ENCODE measurements at places on chromosomes 7 and 10.

GRCh38 chr7:117157241-117158209, 165.3 kb downstream of the WNT2 start:
- peak; percentile 53 for DNase-seq

DNA sequence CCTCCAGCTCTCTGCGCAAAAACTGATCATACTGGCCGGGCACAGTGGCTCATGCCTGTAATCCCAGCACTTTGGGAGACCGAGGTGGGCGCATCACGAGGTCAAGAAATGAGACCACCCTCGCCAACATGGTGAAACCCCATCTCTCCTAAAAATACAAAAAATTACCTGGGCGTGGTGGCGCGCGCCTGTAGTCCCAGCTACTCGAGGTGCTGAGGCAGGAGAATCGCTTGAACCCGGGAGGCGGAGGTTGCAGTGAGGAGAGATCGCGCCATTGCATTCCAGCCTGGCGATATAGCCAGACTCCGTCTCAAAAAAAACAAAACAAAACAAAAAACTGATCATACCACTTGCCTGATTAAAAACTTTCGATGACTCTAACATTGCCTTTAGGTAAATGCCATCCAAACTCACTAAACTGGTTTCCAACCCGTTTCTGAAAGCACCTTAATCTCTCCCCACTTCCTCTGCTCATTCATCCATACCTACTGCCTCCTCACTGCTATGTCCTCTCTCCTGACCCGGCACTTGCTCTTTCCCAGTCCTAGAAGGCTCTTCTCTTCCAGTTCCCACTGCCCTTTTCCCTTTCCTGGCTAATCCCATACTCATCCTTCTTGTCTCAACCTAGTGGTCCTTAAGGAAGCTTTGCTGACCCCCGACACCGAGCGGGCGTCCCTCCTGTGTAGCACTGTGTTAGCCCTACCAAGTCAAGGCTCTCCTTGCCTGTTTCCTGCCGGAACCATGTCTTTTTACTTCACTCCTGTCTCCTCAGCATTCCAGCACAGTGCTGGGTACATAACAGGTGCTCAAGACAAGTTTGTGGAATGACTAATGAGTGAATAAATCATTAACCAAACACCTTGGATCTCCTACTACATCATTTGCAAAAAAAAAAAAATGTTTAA, 686 bp upstream of the MIOS start:
- no peak for DNase-seq

- DNase-seq, result no peak
Measured at GRCh38 chr7:134732728-134733127, 46.7 kb upstream of the CALD1 start.

DNA sequence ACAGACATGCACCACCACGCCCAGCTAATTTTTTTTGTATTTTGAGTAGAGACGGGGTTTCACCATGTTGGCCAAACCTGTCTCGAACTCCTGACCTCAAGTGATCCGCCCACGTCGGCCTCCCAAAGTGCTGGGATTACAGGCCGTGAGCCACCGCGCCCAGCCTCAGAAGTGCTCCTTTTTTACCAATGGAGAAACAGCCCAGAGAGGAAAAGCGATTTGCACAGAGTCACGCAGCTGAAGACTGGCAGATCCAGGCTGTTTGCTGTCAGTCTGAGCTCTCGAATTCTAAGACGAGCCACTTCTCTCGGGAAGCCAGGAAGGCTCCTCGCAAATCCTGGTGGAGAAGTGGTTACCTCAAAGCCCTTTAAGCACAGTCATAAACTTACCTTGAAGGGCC, 57.4 kb upstream of the SDK1 start:
- DNase-seq, result no peak

DNA sequence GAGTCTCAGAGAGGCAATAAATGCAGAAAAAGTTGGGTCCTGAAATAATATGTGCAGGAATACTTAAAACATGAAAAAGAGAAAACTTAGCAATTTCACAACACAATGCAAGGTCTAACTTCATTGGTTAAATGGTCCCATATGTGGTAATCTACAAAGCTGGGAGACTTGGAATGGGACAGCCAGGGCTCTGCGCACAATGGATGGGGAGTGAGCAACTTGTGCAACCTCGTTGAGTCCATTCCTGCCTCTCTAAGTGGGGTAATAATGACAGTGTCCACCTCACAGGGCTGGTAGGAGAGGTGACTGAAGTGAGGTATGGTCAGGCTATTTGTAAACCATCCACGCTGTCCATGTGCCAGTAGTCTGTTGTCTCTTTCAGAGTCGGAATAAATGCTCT, 11.8 kb upstream of the EMX2 start:
- no peak for DNase-seq

DNA sequence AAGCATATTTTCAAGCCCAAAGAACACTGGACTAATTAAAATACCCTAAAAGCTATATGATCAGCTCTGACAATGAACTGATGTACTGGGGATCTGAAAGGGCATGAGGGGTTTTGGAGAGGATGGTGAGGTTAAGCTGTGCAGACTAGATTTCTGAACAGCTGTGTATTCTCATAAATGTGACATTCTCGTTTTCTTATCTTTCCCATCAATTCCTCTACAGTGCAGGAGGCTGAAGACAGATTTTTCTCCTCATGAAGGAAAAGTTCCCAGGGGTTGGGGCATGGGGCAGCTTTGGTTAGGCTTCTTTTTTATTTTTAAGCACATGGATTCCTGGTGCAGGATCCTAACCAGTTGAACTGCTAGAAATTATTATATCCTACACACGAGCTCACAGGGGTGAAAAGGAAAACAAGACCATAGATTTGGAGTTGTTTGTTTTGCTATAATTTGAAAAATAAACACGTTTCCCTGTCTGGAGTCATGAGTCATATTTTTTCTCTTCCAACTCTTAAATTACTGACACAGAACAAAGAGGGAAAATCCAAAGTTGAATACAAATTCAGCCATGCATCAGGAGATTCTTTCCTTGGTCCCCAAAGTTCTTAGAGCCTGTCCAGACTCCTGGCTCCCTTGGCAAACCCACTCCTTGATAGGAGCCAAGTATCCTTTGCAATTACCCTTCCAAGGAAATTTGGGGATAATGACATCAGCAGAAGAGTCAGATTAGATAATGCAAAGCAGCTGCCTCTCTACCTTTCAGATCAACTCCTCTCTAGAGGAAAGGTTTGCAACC, 147.7 kb upstream of the NPVF start:
- DNase-seq, result no peak

DNA sequence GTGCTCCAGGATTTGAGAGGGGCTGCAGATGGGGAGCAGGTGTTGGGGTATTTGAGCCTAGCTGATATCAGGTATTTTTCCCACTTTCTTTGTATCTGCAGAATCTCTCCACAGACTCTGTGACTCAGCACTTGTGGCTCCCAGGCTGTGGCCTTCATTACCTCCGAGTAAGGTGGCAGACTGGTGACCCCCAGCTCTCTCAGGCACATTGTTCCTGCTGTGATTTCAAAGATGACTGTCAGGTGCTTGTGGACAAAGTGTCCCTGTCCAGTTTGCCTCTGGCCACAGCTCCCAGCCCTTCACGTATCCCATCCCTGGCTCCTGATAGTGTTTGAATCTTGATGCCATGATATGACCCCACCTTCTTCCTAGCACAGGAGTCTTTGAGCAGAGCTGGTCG, 396.8 kb upstream of the PODXL start:
- no peak for DNase-seq

DNA sequence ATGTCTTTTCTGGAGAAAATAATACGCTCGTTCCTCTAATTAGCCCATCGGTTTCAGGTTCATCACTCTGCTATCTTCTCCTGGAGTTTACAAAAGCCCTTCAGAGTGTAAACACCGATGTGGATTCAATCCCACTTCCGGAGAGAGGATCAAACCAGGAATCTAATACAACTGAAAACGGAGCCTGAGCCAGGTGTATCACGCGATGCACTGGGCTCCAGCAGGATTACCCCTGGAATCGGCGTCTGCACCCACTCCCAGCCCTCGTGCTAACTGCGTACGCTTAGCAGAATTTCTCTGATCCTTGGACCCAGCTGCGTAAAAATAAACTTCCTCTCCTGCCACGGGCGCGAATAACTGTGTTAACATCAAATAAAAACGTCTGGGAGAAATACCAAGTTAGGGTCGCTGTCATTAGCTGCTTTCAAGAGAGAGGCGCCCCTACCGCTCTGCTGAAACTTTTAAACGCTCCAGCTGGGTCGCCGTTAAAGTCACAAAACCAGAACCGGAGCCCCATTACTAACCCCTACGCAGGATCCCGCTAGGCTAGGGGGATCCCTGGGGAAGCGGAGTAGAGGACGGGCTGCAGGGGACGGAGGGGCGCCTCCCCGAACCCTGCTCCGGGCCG, 502 bp downstream of the ZNF3 start:
- no peak for DNase-seq

DNA sequence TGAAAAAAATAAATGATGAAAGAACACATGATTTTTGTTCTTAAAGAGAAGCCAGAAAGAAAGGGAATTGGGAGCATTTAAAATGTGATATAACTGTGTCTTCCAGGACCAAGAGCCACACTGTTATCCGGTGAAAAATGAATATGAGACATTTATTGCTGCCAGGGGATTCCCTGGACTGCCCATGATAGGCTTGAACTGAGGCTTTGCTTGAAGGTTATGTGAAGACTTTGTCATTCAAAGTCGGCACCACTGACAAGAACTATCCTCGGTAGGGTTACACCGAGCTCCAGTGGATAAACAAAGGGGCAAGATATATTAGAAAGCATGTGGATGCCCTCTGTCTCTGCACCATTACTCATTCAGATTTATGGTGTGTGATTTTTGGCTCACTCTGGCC, 125.4 kb upstream of the MINDY3 start:
- no peak for DNase-seq

- DNase-seq, result no peak
Measured at GRCh38 chr10:17444388-17444714, 10.0 kb downstream of the ST8SIA6 start.

DNA sequence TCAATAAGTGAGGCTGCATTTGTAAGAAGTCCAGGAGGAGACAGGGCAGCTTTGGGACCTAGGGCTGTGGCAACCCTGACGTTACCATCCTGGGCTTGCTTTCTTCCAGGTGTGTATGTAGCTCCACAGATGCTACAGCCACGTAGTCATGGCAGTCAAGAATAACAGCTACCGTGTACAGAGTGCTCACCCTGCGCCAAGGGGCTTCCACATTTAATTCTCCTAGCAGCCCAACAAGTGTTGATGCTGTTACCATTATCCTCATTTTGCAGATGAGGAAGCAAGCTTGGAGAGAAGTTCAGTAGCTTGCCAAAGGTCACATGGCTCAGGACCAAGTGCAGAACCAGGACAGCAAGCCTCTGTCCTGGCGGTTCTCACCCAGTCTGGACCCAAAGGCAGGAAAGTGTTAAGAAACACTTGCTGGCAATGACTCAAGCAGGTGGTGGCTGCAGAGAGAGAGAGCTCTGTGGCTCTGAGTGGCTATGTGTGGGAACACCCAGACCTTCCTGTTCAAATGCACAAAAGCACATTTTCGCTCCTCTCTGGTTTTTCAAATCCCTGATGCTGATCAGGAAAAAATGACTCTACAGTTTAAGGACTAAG, 89.8 kb downstream of the CREM start:
- no peak for DNase-seq

DNA sequence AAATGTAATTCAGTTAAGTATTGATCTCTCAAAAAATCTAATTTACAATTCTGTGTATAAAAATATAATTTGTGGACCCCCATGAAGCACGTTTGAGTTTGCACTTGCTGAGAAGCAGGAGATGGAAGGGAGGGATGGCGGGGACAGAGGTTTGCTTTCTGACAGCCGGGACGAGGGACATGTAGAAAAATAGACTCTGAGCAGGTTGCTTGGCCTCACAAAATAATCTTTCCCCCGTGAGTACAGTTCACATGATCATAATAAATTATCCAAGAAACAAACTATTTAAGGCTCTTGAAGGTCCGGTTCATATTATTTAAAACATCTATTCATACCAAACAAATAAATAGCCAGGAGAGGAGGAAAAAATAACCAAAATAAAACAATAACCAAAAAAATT, 10.0 kb downstream of the SHH start:
- DNase-seq, result no peak

- DNase-seq, result no peak
Measured at GRCh38 chr7:148925836-148926235, 41.7 kb upstream of the EZH2 start.

GRCh38 chr7:36710186-36710791, 14.0 kb downstream of the AOAH start:
- DNase-seq, result no peak

GRCh38 chr7:144470078-144470477, 66.6 kb upstream of the NOBOX start:
- DNase-seq, result no peak

DNA sequence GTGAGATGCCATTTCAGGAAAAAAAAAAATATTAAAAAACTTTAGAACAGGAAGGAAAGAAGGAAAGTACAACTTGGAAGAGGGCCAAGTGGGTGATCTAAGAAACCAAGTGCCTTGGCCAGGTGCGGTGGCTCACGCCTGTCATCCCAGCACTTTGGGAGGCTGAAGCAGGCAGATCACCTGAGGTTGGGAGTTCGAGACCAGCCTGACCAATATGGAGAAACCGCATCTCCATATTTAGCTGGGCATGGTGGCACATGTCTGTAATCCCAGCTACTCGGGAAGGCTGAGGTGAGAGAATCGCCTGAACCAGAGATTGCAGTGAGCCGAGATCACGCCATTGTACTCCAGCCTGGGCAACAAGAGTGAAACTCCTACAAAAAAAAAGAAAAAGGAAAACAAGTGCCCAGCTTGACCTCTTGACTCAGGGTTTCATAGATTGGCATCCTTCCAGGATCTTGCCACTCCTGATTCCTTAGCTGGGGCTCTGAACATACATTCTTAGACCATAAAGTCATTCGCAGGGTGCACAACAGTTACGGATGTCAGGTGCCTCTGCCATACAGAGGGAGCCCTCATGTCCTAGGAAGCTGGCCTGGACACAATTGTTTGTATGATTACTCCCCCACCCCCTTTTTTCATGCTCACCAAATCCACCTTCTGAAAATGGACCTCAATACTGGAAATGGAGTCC, 2.1 kb upstream of the GUSB start:
- no peak for DNase-seq

- DNase-seq, result no peak
Measured at GRCh38 chr10:11548768-11549099, 62.7 kb downstream of the USP6NL start.

DNA sequence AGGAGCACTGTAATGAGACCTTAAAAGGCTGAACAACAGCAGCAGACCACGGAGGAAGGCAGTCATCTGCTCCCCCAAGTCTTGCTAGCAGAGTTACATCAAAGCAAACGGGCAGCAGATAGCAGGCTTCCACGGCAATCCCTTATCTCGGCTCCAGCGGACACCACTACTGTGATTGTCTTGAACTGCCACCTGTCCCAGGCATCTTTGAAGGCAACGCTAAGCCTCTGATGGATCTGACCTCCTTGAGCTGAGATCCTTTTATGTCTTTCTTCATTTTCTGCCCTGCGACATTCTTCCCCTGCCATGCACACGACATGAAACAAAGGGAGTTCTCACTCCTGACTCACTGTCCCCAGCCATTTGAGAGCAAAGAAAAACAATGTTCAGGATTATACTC, 111.7 kb downstream of the GLI3 start:
- DNase-seq, result no peak

- no peak for DNase-seq
Measured at GRCh38 chr7:55246171-55246570, 119.0 kb upstream of the LANCL2 start.
